Stimulated activated CD4-positive, alpha-beta T cell treated with anti-CD3 and anti-CD28 coated beads, Interleukin-15, amount 100 ng/mL, for 1 hour (primary cell): ENCODE measurements at places on chromosomes 16 and 17.

GRCh38 chr17:59876107-59876506, 16.6 kb downstream of the TUBD1 start:
- no peak for DNase-seq

- no peak for DNase-seq
These were observed 13.7 kb downstream of the MYO18A start for GRCh38 chr17:29166507-29166887.

GRCh38 chr17:37373530-37374159, 2.1 kb upstream of the C17orf78 start:
- peak; percentile 22 for DNase-seq

DNA sequence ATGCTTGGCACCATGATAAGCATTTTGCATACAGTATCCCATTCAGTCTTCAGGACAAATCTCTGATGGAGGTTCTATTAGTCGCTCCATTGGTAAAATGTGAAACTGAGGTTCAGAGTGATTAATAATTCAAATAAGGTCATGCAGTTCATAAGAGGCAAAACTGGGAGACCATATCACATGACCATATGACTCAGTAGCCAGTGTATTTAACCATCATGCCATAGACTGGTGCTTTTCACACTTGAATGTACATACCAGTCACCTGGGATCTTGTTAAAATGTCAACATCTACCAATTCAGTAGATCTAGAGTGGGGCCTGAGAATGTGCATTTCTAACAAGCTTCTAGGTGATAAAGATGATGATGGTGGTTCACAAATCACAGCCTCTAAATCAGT, 4.3 kb downstream of the ACSM3 start:
- no peak for DNase-seq

GRCh38 chr16:783404-784161, 4.6 kb downstream of the RPUSD1 start:
- DNase-seq: no peak

- DNase-seq: peak; percentile 78
These were observed 20.6 kb downstream of the ADAM11 start for GRCh38 chr17:44779211-44780025.

DNA sequence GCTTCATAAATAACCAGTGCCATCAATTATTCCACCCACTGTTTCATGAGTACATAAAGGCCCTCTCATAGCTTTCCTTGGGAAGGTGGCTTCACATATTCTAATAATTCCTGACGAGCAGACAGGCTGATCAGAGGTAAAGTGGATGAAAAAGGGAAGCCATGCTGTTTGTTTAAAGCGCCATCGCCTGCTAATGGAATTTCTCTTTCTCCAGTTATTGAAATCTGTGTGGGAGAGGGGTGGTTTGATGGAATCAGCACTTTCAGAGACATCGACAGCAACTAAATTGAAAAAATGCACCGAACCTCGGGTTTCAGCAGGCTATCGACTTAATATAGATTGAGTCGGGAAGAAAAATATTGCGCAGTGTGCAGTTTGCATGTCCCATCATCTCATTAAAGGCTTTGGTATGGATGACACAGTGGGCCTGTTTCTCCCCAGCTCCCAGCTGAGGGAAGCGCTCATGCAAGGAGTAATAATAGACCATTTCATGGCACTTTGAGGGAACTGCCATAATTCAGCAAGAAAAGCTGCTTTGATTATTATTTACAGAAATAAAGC, 472.1 kb downstream of the RBFOX1 start:
- no peak for DNase-seq

DNA sequence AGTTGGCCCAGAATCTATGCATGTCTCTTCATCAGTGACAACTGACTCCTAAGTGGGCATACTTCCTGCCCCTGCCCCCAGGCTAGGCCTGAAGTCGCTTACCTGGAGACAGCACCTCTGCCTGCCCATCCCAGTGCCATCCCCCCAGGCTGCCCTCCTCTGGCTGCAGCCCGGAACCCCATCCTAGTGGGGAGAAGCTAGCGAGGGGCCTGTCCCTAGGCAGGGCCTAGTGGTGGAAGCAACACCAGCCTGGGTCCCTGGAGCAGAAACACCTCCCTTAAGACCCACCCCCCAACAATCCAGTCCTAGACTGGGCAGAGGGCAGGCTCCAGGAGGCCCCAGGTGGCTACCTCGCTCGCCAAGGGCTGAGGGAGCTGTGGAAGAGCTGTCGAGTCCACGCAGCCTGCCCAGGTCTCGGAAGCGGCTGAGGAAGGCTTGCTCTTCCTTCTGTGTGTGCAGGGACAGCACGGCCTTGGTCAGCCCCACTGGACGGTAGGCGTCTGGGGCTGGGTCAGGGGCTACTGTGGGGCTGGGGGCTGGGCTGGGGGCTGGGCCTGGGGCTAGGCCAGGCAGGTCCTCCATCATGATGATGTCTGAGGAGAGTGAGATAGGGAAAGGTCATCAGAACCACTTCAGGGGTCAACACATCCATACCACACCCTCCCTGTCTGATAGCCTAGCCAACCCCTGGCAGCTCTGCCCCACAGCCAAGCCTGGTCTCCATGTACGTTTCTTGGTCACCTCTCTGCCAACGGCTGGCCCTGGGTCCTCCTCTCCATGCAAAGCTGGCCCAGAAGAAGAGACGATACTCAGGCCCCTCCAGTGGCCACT, 7.6 kb downstream of the PER1 start:
- no peak for DNase-seq

GRCh38 chr17:50034498-50035364, 21.2 kb upstream of the ITGA3 start:
- no peak for DNase-seq

GRCh38 chr16:49596068-49596467, 222.5 kb downstream of the C16orf78 start:
- DNase-seq: no peak

DNA sequence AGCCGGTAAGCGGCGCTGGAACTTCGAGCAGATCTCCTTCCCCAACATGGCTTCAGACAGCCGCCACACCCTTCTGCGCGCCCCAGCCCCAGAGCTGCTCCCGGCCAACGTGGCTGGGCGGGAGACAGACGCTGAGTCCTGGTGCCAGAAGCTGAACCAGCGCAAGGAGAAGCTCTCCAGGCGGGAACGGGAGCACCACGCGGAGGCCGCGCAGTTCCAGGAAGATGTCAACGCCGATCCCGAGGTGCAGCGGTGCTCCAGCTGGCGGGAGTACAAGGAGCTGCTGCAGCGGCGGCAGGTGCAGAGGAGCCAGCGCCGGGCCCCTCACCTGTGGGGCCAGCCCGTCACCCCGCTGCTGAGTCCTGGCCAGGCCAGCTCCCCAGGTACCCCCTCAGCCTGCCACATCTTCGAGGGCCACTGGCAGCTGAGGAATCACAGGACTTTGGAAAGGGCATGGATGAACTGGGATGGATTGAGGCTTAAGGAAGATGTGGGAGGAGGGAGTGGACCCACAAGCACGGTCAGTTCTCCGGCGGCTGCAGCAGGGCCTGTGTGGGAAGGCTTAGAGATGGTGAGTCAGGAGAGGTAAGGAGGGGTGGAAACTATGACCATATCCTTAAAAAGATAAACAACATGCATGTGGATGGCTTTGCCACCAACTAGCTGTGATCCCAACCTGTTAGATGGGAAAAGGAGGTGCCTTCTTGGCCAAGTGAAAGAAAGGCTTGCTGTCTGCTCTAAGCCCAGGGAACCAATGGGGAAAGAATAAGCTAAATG, 3.4 kb upstream of the LLGL2 start:
- DNase-seq: no peak
